Stimulated activated CD4-positive, alpha-beta T cell treated with anti-CD3 and anti-CD28 coated beads, Interleukin-12 subunit alpha, Interleukin-12 subunit beta, amount 100 ng/mL, for 24 hours (primary cell): ENCODE measurements at places on chromosomes 2 and 18.

DNA sequence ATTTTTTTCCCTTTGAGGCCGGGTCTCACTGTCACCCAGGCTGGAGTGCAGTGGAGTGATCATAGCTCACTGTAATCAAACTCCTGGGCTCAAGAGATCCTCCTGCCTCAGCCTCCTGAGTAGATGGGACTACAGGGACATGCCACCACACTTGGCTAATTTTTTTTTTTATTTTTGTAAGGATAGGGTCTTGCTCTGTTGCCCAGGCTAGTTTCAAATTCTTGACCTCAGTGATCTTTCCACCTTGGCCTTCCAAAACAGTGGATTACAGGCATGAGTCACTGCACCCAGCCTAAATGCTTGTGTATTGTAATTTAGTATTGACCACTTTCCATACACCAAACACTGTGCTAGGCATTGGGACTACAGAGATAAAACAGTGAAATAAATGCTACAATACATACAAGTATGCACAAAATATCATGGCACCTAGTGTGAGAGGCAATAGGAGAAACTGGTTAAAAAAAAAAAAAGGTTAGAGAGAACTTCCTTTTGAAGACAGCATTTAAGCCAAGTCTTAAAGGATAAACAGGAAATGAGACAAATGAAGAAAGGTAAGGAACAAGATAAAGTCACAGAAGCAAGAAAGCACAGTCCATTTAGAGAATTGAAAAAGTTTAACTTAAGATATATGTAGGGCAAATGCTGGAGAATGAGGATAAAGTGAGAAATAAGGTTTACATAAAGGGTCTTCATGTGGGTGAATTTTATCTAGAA lies 113.4 kb downstream of the GORASP2 start:
- DNase-seq: no peak

DNA sequence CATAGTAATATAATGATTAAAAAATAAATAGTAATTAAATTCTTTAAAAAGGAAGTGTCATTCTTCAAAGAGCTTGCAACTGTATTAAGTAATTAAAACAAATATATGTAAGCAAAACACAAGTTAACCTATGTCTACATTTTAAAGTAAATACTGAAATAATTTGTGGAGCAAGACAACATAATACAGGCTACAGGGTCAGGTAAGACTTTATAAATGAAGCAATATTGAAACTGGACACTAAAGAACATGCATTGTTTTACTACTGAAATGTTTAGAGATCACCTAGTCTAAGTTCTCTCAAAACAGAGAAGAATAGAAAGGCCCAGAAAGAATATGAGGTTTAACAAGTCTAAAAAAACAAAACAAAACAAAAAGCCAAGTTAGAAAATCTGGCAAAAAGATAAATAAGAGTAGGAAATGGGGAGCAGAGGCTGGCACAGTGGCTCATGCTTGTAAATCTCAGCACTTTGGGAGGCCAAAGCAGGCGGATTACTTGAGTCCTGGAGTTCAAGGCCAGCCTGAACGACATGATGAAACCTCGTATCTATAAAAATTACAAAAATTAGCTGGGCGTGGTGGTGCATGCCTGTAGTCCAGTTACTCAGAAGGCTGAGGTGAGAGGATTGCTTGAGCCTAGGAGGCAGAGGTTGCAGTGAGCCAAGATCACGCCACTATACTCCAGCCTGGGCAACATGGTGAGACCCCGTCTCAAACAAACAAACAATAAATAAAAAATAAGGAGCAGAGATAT lies 34.4 kb downstream of the VPS54 start:
- no peak for DNase-seq

DNA sequence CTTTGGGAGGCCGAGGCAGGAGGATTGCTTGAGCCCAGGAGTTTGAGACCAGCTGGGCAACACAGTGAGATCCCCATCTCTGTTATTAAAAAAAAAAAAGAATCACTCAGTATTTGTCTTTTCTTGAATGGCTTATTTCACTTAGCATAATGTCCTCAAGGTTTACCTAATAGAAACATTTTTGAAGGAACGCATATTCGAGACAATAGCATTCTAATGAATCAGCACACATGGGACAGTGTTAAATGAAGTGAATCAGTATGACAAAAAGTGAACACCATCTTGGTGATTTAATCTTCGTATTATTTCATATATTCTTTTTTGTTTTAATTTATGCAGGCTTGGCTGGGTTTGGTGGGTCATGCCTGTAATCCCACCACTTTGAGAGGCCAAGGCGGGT lies 44.7 kb downstream of the WIPF1 start:
- no peak for DNase-seq

DNA sequence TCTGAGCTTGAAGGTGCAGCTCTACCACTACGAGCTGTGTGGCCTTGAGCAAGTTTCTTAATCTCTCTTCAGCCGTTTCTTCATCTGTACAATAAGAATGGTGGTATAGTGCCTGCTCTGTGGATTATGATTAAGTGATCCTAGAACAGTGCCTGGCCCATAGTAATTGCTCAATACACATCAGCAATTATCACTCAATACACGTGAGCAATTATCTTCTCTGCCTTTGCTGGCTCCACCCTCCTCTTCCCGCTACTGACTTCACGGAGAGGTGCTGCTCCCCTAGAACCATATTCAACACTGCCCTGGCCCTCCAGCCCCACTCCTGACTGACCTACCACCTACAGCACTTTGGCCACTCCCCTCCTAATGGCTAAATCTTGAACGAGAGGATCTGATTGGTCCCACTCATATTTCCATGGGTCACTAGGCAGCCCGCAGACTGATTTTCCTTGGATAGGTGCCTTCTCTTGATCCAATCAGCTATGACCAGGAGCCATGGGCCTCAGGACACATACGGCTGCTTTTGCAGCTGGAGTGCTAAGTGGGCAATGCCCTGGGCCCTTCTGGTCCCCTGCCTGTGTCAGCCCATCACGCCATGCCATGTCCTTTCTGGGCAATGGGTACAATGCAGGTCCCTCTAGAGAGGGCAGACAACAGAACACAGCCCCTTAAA lies 77.5 kb downstream of the STPG4 start:
- no peak for DNase-seq

GRCh38 chr18:53701697-53702096 lies 522.8 kb downstream of the MBD2 start:
- no peak for DNase-seq

DNA sequence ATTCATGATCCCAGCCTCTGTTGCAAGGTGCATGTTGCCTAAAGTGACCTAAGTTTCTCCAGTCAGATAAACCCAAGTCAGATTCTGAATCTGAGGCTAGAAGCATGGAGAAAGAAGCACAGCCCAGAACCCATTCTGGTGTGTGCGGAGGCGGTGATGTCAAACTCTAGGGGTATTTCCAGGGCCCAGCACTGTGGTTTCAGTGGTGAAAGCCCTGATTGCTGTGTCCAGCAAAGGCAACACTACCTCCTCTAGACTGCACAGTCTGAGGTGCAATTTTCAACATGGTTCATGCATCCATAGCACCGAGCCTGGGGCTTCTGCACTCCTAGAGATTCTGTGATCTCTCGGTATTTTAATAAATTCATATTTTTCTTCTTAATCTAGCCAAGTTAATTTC lies 264.8 kb upstream of the KLHL29 start:
- no peak for DNase-seq

DNA sequence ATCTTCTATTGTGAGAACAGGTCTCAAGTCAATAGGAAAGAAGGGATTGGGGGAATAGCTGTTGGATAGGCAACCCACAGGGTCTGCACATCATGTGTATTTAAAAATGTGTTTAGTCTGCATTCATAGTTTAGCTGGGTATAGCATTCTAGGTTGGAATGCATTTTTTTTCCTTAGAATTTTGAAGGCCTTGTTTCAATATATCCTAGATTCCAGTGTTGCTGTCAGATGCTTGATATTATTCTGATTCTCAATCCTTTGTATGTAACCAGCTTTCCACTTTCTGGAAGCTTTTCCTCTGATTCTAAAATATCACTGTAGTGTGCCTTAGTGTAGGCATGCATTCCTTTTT lies 9.0 kb upstream of the ATP8B1 start:
- no peak for DNase-seq

- DNase-seq: no peak
Measured at GRCh38 chr2:56587456-56587855, 403.7 kb downstream of the CCDC85A start.

DNA sequence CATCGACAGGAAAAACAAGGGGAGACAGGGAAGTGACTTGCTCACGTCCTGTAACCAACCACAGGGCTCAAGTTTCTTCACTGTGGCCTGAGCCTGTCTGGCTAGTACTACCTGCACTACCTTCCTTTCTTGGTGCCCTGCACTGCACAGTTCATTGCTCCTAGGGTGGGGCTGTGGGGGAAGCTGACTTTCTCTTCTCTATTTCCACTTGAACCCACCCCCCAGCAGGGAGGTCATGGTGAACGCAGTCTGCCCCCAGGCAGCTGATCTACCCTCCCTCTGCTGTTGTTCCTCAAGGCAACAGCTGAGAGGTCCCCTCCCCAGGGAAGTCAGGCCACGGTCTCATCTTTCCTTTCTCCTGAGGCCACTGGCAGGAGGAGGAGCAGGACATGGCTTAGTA lies 532.1 kb downstream of the SOX11 start:
- DNase-seq: no peak

DNA sequence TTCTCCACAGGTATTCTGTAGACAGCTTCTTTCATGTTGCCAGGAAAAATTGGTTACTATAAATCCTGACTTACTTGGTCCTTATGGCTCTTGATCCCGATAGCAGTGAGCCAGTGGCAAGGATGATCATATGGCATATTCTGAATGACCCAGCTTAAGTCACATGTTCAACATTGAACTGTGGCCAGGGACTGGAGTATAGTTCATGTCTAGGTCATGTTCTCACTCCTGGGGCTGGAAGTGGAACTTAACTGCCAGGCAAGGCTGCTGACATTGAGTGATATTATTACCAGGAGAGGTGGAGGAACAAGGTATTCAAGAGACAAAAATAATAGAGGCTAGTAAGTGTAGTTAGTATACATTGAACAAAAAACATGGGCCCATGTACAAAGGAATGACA lies 26.2 kb downstream of the R3HDM1 start:
- DNase-seq: no peak

GRCh38 chr18:74249181-74249968 lies 42.4 kb downstream of the CYB5A start:
- DNase-seq: no peak

DNA sequence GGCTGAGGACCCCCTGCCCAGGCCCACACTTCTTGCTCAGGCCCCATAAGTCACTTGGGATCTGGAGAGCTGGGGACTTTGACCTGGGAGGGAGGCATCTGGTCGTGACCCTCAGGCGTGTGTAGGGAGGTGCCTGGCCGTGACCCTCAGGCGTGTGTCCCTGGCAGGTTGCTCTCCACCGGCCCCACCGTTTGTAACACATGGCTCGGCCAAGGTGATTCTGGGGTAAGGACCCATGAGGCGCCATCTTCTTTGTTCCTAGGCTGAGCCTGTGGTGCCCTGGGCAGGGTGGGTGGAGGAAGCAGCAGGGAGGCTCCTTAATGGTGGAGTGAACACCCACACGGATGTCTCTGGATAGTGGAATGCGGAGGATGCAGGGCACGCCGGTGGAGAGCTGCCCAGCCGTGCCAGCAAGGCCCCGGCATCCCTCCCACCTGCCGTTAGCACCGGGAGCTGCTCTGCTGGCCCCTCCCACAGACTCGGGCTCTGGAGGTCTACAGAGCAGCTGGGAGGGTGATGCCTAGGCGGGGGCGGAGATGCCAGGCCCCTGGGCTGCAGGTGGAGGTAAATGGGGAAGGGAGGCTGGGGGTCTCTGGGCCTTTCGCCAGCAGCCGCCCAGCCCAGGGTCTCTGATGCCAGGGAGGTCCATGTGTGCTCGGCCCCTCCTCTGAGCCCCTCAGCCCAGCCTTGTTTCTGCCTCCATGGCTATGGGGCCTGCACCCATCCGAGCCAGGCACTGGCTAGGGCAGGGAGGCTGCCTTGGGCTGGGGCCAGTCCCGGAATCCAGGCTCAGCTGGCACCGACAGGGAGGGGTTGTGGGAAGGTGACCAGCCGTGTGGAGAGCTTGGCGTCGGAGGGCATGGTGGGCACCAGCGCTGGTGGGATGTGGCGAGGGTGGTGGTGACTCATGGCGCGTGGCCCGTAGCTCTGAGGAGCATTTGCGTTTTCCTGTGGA lies 1.1 kb upstream of the GAL3ST2 start:
- DNase-seq: no peak

GRCh38 chr2:85577386-85578242 lies at the start of gene VAMP8:
Gene VAMP8 (plus strand): TSS chr2:85577586. CDS start chr2:85577647, 61 bp downstream.
- DNase-seq: peak; percentile 29

GRCh38 chr2:109260886-109261700 lies 132.1 kb downstream of the SH3RF3 start:
- no peak for DNase-seq

GRCh38 chr2:226660124-226660523 lies 139.5 kb downstream of the IRS1 start:
- DNase-seq: no peak

DNA sequence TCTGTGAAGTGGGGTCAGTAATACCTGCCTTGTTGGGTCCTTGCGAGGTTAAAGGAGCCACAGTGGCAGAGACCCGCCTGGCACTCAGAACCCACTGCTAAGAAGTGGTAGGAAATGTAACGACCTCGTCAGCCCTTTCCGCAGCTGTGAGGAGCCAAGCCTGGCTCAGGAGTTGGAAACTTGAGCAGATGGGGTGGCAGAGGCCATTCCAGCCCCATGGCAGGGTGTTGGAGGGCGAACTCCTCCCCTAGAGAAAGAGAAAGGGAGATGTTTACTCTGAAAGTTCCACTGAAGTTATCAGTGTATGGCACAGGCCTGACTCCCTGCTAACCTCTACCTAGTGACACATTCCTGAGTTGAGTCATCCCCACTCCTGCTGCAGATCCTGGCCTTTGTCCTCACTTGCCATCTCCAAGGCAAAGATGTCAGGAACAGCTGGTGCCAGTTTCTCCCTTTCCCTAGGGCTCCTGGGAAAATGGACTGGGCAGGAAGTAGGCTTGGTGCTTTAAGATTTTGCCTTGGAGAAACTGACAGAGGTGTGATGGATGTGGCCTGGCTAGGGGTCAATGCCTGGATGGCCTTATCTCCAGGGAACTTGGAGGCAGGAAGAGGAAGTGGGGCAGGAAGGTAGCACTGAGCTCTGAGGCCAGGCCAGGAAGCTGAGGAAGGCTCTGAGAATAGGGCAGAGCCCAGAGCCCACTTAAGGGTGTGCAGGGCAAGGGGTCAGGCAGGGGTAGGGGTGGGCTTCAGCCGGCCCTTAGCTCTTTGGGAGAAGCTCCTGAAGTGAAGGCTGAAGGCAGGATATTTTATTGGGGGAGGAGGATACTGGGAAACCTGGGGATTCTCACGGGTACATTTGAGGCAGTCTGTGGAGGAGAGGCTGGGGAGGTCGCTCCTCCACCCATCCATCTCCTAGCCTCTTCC lies 888 bp downstream of the VAMP5 start:
- DNase-seq: no peak

- no peak for DNase-seq
Measured at GRCh38 chr2:85221067-85221691, 88.0 kb downstream of the TCF7L1 start.

- DNase-seq: no peak
Measured at GRCh38 chr2:180356676-180357075, 349.6 kb upstream of the CWC22 start.

- no peak for DNase-seq
Measured at GRCh38 chr2:70894765-70895164, 40.9 kb upstream of the ATP6V1B1 start.

GRCh38 chr18:73270920-73271634 lies 403.3 kb upstream of the NETO1 start:
- no peak for DNase-seq
